ENCODE measurements at places on chromosomes 3 and 15.

DNA sequence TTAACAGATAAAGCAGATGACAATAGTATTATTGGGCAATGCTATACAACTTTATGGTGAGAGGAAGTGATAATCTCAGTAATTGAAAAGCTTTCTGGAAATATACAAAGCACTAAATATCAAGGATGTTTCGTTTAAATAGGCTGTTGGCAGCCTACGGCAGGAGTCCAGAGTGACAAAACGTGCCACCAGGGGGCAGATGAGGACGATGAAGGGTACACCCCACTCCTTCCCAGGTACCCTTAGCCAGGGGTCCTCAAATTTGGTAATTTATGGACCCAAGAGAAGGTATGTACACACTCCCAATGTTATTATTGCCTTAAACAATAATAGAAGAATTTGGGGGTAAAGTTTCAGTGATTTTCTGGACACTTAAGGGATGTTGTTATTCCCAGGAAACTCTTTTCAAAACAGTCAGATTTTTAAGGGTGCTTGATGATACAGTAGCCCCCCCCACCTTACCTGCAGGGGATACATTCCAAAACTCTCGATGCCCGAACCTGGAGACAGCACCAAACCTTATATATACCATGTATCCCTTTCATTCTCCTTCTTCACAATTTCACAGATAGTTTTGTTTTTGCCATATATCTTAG is 1.4 kb upstream of the MAGEL2 start:
- DNase-seq, result no peak

GRCh38 chr15:40471105-40471807 is 472 bp downstream of the CHST14 start:
- no peak for DNase-seq

- DNase-seq, result no peak
These were observed 11.0 kb downstream of the TBL1XR1 start for GRCh38 chr3:177186306-177186705.

DNA sequence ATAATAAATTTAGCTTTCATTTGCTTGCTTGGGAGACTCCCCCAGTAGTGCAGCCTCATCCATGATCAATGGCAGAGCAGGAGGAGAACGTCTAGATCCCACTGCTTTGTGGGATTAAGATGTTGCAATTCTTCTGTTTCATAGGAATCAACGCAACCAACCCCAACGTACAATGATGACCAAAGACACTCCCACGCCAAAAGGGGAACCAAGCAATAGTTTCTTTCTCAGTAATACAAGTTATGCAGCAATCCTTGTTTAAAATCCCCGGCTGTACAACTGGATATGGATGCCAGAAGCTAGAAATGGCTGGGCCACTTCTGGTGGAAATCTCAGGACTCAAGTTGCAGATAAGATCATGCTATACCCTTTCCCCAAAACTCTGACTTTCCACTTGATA is 411.2 kb downstream of the VPS13C start:
- no peak for DNase-seq

DNA sequence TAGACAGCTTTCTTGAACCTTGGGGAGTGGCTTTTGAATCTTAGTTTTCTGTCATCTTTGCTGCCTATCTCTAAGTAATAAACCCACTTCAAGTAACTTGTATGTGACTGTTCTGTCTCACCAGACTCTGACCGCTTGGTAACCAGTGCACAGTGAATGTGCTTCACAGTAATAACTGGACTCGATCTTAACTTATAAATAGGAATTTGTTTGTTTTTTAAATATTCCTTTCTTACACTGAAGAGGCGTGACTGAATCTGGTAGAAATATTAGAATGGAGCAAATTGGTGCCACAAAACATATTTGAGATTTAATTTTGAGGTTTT is 318.0 kb downstream of the GBE1 start:
- DNase-seq, result no peak

- no peak for DNase-seq
These were observed 66.4 kb downstream of the ASTE1 start for GRCh38 chr3:130960139-130960795.

DNA sequence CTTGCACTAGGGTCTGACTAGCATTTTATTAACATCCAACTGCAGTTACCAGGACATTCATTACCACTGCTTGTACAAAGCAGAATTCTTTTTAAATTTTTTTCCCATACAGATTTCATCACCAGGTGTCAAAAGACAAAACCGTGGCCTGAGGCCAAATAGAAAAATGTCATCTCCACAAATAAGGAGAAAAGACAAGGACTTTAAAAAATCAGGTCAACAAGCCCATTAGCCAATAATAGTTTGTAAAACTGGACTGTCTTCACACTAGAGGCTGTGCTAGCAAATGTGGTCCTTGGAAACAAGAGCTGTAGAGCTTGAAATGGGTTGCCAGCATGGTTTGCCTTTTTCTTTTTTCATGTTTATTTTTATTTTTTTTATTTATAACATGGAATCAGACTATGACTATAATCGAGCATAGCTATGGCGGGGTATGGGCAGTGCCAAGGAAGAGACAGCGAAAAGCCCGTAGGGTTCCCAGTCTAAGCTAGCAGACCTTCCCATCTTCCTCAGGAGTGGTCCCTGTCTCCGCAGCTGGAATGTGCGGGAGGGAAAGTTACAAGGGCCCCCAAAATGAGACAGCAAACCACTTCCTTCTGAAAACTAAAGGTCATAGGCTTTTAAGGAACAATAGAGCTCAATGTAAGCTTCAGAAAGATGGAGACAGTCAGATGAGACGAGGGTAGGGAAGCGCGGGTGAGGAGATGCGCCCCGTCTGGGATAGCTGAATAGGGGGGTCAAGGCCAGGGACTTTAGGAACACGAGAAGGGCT is 1.5 kb downstream of the PTPN9 start:
- no peak for DNase-seq

GRCh38 chr15:40128766-40129660 is 20.3 kb upstream of the BMF start:
- no peak for DNase-seq
